ENCODE measurements at places on chromosomes 2 and 18.

GRCh38 chr2:182615036-182615435 lies 101.0 kb upstream of the DNAJC10 start:
- no peak for DNase-seq

DNA sequence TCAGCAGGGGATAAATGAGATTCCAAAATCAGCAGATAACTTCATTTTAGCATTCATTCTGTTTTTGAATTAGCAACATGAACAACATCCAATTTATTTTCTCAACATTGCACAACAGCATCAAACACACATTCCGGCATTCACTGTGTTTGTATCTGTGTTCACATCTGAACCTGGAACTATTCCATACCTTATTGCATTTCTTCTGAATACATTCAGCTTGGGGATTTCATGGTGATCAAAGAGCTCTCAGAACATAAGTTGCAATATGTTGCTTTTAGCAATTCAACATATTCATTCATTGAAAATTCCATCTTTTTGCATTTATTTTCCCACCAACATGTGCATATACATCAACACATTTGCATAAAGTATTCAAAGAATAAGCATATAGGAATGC lies 1431.7 kb upstream of the PIK3C3 start:
- DNase-seq: no peak

DNA sequence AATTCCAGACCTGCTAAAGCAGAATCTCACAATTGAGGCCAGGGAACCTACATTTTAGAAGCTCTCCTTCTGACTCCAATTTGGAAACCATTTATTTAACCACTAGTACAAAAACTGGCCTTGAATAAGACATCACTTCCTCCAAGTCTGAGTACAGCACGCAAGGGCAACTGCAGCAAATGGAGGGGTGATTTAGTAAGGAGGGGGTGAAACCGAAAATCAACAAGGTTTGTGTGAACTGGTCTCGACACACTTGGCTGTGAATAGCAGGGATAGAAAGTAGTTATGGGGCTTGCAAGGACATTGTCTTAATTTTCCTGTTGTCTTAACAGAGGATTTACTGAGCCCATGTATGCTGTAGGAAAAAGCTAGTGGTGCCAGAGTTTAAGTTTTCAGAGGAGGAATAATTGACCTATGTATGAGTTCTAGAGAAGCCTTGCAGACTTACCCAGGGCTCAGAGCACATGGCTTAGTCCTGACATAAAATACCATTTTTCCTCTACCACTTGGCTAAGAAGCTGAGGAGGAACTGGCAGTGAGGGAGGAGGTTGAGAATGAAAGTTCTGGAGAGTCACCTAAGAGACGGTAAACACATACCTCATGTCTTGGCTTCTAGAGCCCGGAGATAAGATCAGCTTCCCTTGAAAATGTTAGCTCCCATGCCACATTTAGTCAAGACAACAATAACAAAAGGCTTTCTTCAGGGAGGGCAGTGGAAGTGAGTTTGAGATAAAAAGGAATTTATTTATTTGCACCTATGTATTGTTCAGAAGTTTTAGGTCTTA lies 114.8 kb downstream of the SMAD2 start:
- no peak for DNase-seq

- no peak for DNase-seq
Measured at GRCh38 chr18:58860747-58861231, 3.9 kb upstream of the ZNF532 start.

- no peak for DNase-seq
Measured at GRCh38 chr2:43080571-43081021, 145.8 kb downstream of the ZFP36L2 start.

DNA sequence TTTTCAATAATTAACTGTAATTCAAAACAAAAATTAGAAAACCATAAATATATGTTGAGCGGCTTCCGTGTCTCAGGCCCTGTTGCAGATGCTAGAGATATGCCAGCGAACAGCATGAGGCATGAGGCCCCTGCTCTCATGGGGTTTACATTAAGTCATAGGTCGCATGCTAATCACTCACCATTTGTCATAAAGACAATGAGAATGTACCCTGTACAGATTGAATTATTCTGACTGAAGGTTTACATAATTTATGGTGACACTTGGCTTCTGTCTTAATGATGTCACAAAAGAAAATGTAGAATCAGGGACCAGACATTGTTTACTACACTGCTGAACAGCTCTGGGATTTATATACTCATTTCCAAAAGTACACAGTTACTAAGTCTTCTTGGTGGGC lies 5.9 kb upstream of the VAPA start:
- no peak for DNase-seq

DNA sequence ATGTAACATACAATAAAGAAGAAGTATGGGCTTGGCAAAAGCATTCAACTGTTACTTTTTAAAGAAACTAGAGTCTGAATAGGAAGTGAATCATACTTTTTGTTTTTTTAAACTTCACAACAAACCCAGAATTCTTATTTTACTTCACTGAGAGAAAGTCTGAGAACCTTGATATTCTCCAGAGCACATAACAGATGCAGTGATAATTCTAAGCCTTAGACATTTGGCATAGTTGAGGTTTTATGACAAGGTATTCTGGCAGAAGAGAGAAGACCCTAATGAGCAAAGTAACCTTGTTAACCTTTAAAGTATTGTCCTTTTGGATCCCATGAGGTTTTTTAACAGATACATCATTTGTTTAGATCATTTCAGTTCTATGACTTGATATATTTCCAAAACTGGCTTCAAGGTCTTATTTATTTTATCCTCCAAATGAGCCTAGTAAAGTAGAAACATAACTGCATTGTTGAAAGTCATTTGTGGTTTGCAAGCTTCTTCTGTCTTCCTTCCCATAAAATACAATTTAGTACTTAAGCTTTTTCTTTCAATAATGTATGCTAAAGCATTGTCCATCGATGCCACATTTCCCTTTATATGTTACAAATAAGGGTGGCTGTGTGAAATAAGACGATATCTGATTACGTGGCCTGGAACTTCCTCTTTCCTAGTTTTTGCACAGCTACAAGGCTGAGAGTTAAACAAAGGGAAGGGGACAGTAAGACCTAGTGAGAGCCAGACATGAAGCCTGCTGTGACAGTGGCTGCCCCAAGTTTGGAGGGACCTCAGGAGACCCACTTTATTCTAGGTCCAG lies 86.1 kb upstream of the ITPRID2 start:
- DNase-seq: no peak

- DNase-seq: no peak
Measured at GRCh38 chr2:126699018-126699417, 43.1 kb downstream of the GYPC start.

DNA sequence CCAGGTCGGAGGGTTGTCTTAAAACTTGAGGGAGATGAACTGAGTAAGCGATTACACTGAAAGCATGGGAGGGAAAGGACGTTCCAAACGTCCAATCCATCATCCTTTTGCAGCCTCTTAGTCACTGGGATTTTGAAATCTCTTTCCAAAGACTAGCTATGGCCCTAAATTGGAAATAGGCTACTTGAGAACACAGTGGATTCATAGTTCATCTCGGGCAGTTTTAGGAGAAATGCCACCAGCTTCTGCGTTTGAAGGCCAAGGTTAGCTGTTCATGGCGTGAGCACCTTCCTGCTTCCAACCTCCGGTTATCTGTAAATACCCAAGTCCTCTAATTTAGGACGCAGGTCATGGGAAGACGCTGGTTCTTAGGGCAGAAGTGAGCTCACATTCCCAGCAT lies 821 bp upstream of the EML6 start:
- no peak for DNase-seq
